ENCODE measurements at places on chromosomes 6 and 20.
A peak's percentile ranks its signal among the peaks of the same experiment; 100 is the strongest.

- no peak for DNase-seq
These were observed 58.5 kb downstream of the DLL1 start for GRCh38 chr6:170232186-170233002.

DNA sequence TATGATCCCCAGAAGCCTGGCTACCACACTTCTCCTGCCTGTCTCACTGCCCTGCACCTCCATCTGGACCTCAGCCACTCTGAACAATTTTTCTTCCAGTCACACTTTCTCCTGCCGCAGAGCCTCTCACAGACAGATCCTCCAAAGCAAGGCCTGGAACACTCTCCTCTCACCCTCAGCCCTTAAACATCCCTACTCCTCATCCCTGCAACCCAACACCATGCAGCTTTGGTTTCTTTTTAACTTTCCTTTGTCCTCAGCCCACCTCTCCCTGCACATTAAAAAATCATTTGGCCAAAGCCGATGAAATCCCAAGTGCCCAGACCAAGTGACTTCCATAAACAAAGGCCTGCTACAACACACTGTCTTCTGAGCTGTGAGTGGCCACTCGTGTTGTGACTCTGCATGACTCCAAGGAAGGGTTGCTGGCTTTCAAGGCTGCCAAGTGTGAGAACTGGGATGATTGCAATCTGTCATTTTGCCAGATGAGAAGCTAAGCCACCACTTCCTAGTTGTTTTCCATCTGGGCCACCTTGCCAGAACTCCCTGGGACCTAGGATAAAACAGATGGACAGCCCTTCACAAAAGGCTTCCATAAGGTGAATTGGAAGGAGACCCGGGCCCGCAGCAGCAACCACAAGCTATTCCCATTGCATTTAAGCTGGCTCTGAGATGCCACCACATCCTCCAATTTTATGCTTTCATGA is 144.4 kb upstream of the SSTR4 start:
- no peak for DNase-seq

DNA sequence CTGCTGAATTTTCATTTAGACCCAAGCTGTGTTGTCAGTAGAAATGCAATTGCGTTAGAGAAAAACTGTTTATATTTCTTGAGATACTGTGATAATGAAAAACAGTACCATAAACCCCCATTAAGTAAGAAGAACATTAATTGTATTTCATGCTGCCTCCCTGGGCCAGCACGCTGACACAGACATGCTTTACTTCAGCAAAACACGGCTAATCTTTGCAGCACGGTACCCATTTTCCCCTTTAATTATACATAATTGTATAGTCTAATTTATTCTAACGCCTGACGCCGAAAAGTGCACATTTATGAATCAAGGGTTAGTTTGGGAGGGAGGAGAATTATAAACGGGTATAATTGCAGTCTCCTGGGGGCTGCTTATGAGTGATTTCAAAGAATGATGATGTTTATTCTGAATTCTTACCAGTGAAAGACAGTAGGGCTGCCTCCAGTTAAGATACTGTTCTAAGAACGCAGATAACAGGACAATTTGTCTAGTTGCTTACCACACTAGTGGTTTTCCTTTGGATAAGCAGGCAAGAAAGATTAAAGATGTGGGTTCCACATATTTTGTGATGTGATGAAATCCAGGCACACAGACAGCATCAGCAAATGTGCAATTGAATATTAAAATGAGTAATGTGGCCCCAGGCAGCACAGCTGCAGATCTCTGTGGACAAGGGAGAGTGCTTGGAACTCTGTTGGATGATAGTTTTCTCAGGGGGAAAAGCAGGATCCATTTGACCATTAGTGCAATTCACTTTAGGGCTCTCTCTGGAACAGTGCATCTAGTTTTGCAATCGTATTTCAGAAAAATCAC is 4.7 kb upstream of the SULF2 start:
- DNase-seq = no peak

DNA sequence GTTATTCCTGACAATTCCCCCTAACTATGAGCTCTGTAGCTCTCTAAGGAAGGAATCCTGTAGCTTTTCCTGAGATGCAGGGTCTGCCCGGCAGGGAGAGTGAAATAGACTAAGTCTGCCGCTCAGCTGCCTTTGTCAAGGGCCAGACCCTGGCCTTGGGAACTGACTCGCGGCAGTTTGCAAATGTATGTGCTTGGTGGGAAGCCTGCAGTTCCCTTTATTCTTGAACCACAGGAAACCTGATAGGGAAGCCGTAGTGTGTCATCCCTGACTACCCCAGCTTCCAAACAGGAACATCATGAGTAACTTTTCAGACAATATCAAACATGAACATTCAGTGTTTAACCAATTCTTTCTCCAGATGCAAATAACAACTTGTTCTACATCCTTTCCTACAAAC is 78.7 kb upstream of the IFNGR1 start:
- no peak for DNase-seq

DNA sequence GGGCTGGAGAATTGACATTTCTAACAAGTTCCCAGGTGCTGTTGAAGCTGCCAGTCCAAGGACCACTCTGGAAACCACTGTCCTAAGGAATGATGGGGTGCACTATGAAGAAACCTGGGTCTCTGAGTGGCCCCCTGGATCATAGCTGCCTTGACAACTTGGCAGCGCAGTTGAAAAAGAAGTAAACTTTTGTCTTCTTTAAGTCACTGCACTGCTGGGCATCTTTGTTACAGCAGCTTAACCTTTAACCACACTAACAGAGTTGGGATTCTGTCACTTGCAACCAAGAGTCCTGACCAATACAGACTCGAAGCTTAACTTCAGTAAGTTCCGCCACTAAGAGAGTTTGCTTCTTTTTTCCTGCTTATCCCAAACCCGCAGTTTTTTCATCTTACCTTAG is 8.5 kb upstream of the KCNK15 start:
- DNase-seq = no peak

- no peak for DNase-seq
These were observed 1029.5 kb upstream of the GJE1 start for GRCh38 chr6:141103246-141103645.

DNA sequence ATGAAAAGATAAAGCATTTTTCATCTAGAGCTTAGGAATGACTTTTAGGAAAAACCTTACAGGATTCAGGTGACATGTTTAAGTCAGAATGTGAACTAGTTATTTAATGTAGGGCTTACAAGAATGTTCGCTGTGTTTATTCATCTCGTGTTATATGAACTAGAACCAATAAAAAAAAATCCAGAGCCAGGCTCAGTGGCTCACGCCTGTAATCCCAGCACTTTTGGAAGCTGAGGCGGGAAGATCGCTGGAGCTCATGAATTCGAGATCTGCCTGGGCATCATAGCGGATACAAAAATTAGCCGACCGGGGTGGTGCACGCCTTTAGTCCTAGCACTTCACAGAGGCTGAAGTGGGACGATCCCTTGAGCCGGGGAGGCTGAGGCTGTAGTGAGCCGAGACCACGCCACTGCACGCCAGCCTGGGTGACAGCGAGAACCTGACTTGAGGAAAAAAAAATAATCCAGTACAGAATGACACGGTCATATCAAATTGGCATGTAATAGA is 46.3 kb downstream of the OR2B2 start:
- DNase-seq = no peak

DNA sequence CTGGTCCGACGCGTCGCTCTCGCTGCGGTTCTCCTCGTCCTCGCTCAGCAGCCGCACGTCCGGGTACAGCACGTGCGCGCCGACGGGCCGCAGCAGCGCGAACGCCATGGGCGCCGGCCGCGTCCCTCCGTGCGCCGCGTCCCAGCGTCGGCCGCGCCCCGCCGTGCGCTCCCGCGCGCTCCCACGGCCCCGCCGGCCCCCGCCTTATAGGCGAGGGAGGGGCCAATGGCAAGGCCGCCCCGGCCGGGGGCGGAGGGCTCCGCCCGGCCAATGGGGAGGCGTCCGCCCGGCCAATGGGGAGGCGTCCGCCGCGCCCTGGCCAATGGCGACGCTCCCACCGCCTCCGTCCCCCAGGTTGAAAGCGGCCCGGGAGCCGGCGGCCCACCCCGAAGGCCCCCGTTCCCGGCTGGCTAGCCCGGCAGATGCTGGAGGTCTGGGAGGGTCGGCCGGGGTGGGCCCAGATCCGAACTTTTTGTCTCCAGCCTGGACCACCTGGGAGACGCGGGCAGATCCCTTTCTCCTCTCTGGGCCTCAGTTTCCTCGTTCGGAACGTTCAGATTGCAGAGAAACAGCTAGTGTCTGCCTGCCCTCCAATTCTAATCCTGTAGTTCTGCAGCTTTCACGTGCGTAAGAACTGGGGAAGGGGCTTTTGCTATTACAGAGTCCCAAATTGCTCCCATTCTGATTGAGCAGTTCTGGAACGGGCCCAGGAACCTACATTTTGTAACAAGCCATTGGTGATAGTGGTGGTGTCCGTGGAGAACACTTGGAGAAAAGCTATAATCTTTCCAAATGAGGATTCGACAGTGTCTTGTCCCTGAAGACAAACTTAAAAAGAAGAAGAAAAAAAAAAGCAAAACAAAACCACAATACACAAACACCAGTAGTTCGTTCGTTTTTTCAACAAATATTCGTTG is at the start of gene TCF15:
Gene TCF15, minus strand, starts transcription at position 180 of the 917 bp plus-strand sequence. Its CDS starts 72 bp downstream, at position 108.
- DNase-seq = no peak

- no peak for DNase-seq
These were observed 241.8 kb upstream of the FOXQ1 start for GRCh38 chr6:1070085-1070521.

DNA sequence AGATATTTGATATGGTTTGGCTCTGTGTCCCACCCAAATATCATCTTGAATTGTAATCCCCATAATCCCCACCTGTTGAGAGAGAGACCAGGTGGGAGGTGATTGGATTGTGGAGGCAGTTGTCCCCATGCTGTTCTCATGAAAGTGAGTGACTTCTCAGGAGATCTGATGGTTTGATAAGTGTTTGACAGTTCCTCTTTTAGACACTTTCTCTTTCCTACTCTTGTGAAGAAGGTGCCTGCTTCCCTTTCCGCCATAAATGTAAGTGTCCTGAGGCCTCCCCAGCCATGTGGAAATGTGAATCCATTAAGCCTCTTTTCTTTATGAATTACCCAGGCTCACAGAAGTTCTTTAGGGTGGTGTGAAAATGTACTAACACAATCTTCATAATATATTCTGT is 1404.0 kb upstream of the ADGRB3 start:
- no peak for DNase-seq

- DNase-seq = no peak
These were observed 75.2 kb downstream of the GFOD1 start for GRCh38 chr6:13412211-13412610.

GRCh38 chr20:40687384-40688128 is 1.5 kb downstream of the MAFB start:
- no peak for DNase-seq

DNA sequence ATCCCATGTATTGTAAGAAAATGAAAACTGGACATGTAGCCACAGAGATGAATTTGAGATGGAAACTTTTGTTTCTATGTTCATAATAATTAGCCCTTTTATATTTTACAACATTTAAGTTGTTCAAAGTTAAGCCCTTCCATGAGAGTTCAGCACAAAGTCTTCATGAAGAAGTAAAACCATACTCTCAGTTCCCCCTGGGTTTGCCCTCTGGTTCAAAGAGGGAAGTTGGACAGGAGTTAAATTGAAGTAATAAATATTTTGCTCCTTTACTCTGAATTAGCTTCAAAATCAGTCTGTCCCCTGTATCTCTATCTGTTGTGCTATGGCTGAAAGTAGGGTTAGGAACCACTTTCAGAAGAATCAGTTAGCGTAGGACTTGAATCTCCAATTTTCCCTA is 31.1 kb downstream of the PHACTR2 start:
- DNase-seq = peak; percentile 3

DNA sequence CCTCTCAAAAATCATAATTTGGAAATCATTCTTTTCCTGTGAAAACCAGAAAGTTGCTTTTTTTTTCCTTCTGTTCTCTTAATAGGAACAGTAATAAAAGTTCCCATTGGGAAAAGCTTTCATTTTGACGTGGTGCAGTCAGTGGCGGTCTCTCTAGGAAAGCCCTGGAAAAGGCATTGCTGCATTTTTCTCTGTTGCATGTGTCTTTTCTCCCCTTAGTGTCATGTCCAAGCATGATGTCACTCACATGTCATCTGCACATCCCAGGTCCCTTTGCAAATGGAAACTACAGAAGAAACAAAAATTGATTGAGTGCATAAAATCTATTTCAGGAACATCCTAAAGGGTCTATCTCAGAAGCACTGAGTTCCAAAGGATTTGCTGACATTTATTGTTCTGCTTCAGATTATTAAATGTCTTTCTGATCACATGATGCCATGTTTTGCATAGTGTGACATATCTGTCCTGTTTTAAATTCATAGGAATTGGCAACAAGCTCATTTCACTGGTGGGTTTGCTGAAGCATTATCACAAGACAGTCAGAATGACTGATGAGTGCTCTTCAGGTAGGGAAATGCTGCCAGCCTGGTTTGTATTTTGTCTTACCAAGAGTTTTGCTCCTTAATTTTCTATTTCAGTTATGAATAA is 208.7 kb downstream of the SOX4 start:
- DNase-seq = no peak

DNA sequence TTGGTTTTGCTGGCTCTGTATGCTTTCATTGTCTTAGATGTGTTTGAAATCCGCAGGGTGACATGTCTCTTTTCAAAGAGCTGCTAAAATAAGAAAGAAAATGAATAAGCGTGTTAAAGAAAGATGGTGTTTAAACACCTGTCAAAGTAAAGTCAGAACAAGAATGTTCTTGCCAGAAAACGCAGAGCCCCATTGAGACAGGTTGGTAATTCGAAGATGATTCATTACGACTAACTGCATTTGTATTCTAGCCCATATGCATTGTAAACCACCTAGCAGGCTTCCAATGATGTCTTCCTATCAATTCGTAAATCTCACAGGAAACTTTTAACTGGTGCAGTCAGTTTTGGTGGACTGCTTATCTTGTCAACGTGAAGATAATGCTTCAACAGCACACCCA is 16.8 kb downstream of the PHACTR2 start:
- no peak for DNase-seq

DNA sequence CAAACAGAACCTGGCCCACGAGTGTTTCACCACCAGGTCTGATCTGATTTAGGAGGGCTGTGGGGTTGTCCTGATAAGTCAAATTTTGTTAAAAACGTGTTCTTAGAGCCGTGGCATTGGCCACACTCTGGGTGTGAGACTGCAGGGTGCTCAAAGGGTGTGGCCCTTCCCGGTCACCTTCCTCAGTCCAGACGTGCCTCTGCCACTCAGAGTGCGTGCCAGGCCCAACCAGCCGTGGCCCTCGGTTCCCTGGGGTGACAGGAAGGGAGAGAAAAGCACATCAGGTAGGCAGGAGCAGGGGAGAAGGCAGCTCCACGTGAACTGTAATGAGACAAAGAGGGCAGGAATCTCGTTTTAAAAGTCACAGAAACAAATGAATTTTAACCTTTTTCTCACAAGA is 115.4 kb downstream of the FAM120B start:
- DNase-seq = no peak

- DNase-seq = no peak
These were observed 309.1 kb downstream of the LMBRD1 start for GRCh38 chr6:69487688-69488087.

DNA sequence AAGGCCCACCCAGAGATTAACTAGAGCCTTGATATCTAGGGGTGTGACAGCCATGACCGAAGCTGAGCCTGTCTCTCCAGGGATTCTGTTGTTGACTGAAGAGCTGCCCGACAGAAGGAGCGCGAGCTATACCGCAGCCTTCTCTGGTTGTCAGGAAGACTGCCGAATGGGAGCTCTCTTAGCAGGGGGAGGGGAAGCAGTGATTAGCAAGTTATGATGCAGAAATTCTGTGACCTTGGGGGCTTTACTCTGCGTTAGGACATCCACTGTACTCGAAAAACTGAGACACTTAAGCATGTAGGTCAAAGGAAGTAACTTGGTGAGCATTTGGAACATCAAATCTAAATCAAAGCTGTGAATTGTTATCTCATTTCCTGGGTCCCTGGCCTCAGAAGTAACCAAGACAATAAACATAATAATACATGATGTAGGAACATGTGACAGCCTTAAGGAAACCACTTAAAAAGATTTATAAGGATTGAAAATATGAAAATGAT is 84.7 kb downstream of the MAP3K4 start:
- DNase-seq = peak; percentile 82

All from CD4-positive, alpha-beta T cell treated with Interleukin-21 for 1 hour (primary cell).